T-helper 17 cell (primary cell): ENCODE measurements at places on chromosomes 6 and 20. TPM values are rescaled to one million over a fixed set of nuclear protein-coding genes. Genes with fewer than 3 reads are reported as not detected.

Gene SPATA2
- total RNA-seq, result 23.5 TPM

Gene DBNDD2
- total RNA-seq, result 10.9 TPM

Gene RAET1G
- not detected for total RNA-seq

Gene MEI4
- total RNA-seq, result 0.20 TPM

Gene SLC17A1
- total RNA-seq, result not detected

- DNase-seq, result no peak
Observed at GRCh38 chr6:110183292-110183885, 3.2 kb downstream of the CDC40 start.

DNA sequence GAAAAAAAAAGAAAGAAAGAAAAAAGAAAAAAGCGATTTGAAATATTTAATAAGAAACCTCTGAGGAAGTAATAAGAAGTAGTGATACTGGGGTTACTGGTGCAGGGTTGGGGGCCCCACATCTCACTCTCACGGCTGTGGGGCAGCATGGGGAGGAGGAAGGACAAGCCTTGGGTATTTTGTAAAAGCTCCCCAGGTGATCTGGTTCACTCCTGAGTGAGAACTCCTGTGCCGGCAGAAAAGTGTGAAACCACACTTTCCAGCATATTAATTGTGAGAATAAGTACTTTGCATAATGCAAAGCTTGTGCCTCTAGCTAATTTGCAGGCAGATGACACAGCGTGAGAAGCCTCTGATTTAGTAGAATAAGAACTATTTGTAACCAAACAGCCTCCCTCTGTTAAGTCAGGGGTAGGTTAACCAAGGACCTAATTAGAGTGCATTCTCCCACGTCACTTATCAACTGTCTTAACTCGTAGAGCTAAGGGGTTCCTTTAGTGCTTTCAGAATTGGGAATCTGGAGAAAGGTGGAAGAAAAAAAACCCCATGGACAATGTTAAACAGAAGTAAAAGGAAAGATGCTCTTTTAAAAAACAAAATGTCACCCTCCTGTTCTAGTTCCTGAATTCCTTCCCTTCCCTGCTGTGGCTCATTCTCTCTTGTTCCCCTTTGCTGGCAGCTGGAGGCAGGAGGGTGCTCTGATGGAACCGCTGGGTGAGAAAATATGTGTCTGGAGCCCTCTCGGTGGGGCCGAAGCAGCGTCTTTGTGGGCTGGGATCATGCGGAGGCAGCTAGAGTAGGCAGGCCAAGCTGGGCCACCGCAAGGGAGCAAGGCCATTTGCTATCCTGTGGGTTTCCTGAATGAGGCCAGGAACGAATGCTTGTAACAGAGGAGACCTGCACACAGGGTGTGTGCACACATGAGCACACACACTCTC lies 108.7 kb downstream of the FYN start:
- no peak for DNase-seq

GRCh38 chr6:75800708-75801505 lies 51.9 kb downstream of the MYO6 start:
- DNase-seq, result no peak

GRCh38 chr20:16158090-16158975 lies 414.9 kb downstream of the KIF16B start:
- DNase-seq, result no peak

GRCh38 chr6:69790629-69791028 lies 6.2 kb downstream of the LMBRD1 start:
- DNase-seq, result no peak

GRCh38 chr6:42460883-42461282 lies 9.2 kb upstream of the TRERF1 start:
- DNase-seq, result no peak

GRCh38 chr20:38191654-38192053 lies 26.6 kb upstream of the TGM2 start:
- DNase-seq, result no peak

DNA sequence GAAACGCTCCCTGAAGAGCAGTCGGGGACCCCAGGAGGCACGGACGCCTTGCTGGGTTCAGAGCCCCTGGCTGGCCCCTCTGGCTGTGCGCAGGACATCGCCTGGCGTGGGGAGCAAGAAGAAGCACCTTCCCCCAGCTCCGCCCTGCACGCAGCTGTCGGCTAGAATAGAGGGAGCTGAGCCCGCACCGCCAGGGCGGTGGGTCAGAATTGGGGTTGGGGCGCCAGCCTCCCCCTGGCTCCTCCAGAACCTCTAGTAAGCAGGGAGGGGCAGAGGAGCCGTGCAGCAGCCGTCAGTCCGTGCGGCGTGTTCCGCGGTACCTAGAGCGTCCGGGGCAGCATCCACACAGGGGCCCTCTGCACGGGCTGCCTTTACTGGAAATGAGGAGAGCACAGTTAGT lies 53.2 kb downstream of the KCNQ2 start:
- DNase-seq, result no peak

DNA sequence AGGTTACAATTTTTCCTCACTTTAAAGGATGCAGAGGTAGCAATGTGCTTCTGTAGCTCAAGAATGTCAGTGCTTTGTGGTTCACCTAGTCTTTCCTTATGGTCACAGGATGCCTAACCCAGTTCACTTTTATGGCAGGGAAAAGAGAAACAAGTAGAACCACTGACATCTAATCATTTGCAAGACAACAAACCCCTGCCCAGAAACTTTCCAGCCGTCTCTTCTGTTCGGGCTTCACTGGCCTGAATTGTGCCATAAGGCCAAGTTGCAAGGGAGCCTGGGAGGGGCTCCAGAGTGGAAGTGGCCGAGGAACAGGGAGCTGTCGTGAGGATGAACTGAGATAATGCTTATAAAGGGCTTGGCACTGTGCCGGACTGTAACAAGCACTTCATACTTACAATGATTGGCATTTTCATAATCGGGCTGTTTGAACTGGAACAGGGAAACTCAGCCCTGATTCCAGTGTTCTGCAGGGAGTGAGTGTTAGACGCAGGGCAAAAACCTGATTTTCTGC lies 212.6 kb downstream of the BCAS1 start:
- DNase-seq, result no peak

DNA sequence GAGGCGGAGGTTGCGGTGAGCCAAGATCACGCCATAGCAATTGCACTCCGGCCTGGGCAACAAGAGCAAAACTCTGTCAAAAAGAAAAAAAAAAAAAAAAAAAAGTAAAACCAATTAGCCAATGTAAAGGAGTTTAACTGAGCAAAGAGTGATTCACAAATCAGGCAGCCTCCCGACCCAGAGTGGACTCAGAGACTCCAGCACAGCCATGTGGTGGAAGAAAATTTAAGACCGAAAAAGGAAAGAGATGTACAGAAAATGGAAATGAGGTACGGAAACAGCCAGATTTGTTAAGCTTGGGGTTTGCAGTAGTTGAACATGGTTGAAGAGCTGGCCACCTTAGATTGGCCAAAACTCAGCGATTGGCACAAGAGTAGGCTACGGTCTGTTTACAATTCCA lies 51.4 kb downstream of the ERMARD start:
- DNase-seq, result no peak

DNA sequence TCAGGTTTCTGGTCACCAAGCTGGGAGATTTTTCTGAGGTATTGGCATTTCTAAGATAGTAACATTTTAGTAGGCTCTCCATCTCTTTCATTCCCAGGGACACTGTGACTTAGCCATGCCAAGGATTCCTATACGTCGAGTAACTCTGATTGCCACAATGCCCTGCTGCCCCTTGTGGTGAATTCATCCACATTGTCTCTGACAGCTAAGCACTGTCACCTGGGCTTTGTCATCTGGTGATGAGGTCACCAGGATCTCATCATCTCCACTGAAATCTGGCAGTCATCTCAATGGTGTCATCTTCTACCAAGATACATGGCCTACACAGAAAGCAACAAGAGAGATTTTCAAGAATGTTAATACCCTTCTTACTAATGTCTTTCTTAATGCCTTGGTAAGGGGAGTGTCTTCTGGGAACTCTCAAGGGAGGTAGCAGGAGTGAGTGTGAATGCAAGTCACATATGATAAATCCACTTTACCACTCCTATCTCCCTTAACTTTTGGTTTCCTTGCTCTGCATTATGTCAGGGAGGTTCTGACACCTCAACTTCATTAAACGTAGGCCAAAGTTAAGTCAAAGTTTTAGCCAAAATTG lies 246.7 kb downstream of the CD109 start:
- DNase-seq, result no peak
